ENCODE measurements at places on chromosomes 12 and 14.

DNA sequence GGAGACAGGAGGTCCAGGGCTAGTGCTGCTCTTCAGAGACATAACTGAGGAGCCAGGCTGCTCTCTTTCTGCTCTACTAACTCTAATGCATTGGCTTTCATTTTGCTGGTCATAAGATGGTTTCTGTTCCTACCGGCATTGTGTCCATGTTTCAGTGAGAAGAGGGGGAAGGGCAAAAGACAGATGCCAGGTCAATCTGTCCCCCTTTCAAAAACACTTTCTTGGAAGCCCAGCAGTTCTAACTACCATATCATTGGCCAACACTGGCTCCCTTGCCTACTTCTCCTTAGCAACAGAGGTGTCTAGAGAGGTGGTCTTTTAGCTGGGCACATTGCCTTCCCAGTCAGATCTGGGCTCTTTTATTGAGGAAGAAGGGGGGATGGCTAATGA, 63.9 kb downstream of the TGFB3 start:
- DNase-seq = no peak

DNA sequence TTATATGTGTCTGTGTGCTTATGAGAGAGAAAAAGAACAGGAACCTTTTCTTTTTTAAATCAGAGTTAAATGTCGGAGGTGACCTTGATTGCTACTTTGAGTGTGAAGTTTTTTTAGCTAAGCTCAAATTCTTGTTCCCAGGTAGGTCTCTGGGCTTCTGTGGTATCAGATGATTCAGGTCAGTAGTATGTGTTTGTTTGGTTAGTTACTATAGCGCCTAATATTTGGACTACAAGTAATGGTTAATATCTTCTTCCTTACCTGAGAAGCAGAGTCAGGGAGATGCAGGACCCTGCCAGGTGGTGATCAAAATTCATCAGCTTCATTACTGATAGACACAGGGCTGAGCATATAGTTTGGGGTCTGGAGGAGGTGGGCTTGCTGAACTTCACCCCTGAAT, 30.8 kb downstream of the ADCK1 start:
- no peak for DNase-seq

- no peak for DNase-seq
Observed at GRCh38 chr14:68669603-68670358, 123.1 kb downstream of the ZFP36L1 start.

DNA sequence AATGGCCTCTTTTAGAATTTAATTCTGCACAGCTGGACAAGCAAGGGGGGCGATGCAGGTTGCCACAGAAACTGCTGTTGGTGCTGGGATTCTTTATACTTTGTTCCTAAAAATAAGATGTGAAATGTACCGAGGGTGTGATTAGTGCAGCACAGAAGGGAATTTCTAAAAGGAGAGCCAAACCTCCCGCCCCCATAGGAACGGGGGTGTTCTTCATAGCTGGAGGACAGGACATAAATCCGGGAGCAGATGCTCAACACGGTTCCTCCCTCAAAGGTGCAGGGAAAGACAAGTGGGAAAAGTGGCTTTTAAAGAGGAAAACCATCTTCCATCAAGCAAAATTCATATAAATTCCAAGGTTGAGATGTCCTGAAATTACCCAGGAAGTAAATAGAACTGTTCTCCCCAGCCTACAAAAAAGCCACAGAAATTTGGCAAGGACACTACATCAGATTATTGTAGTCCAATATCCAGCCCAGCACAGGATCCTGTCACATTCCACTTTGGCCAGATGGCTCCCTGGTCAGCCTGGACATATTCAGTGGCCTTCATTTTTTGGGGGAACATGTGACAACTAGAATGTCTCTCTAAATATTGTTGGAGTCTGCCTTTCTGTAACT, 51.4 kb upstream of the TMX1 start:
- no peak for DNase-seq

DNA sequence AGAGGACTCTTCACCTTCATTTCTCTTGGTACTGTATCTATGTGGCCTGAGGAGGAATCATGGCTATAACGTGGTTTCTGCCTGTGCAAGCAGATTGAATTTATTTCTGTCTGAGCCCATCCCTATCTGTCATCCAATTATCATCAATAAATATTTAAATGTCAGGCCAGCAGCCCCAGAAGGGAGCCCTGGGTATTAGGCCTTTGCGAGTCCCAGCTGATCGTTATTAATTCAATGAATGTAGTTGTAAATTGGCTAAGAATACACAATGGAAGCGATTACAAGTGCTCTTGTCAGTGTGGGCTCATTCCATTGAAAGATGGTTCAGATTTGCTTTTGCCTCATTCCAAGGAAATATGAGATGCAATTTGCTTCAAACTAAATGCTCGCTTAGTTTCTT, 142.0 kb downstream of the KTN1 start:
- DNase-seq = no peak

GRCh38 chr14:64417771-64418125, 29.6 kb downstream of the MTHFD1 start:
- no peak for DNase-seq

GRCh38 chr12:132530447-132530846, 40.5 kb downstream of the FBRSL1 start:
- DNase-seq = no peak

DNA sequence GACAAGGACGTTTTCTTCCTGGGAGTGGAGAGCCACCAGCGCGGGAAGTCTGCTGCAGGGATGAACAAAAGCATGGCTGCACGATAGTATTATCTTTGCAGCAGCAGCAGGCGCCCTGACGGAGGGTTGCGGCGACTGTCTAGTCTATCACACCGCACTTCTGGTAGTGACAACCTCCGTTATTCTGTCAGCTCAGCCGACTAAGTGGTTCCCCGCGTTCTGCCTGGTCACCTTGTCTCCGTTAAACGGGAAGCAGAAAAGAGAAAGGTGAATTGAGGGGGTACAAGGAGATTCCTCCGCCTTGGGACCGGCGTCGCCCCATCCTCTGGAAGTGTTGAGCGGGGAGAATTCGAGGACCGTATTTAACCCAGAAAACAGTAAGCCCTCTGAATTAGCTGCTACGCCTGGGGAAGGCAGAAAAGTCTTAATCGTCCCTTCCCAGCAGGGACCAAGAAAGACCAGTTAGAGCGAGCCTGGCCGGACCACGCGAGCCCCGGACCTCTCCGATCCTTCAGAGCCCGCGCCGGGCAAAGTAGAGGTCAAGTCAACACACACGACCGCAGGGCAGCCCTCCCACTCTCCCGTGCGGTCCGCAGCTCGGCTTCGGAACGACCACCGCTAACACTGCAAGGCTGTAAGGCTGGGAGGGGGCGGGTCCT, 536 bp upstream of the DAAM1 start:
- DNase-seq = no peak

DNA sequence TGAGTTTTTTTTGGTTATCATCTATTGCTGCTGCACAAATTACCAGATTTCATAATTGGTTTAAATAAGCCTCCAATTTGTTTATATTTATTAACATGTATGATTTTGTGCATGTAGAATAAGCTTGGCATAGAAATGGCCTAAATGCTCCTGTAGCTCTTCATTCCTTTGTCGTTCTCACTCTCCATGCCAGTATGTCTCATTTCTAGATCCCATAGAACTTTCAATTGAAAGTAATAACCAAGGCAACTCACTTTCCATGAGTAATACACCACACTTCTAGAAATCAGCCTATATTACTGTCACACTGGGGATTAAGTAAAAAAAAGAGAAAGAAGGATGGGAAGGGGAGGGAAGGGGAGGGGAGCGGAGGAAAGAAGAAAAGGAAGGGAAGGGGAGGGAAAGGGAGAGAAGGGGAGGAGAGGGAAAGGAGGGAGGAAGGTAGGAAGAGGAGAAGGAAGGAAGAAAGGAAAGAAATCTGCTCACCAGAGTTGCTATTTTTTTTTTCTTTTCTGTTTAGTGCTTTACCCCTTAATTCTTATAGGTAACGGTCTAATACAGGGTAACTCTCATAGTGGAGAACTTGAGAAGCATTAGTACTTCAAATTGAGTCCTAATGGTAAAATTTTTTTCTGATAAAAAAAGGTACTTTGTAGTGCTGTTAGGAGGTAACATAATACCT, 45.6 kb downstream of the MDM2 start:
- DNase-seq = no peak

GRCh38 chr12:75703131-75703530, 191.7 kb upstream of the KRR1 start:
- no peak for DNase-seq

- DNase-seq = no peak
Observed at GRCh38 chr12:108806921-108807320, 50.5 kb downstream of the SSH1 start.

- DNase-seq = peak; percentile 39
Observed at GRCh38 chr14:74038020-74038859, 19.1 kb downstream of the BBOF1 start.

DNA sequence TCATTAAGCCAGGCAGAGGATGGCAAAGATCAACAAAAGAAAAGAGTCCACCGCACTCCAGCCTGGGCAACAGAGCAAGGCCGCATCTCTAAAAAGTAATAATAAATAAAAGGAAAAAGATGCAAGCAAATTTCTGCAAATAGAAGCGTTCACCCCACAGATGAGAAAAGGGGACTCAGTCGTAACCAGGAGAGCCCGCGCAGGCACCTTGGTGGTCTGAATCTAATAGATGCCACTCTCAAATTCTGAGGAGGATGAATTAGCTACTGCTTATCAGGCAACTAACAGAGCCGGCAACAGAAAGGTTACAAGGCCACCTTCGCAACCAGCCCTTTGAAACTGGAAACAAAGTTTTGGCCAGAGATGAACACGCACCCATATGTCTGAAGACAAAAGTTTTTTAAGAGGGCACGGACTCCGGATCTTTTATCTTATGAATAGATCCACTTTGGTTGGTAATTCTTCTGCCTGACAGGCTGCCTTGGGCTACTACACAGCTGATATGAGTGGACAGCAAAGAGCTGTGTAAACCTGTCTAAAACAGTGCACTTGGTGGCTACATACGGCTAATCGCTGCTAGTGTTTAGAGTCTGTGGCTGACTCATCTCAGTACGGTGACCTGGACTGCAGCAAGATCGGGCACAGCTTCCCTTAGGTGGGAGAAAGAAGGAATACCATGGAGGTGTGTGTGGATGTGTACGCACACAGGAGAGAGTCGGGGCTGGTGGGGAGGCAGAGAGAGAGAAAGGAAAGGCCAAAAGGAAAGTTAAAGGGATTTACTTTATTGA, 32.9 kb upstream of the TTC7B start:
- DNase-seq = no peak

GRCh38 chr12:95054206-95054605, 19.2 kb downstream of the NR2C1 start:
- DNase-seq = no peak

DNA sequence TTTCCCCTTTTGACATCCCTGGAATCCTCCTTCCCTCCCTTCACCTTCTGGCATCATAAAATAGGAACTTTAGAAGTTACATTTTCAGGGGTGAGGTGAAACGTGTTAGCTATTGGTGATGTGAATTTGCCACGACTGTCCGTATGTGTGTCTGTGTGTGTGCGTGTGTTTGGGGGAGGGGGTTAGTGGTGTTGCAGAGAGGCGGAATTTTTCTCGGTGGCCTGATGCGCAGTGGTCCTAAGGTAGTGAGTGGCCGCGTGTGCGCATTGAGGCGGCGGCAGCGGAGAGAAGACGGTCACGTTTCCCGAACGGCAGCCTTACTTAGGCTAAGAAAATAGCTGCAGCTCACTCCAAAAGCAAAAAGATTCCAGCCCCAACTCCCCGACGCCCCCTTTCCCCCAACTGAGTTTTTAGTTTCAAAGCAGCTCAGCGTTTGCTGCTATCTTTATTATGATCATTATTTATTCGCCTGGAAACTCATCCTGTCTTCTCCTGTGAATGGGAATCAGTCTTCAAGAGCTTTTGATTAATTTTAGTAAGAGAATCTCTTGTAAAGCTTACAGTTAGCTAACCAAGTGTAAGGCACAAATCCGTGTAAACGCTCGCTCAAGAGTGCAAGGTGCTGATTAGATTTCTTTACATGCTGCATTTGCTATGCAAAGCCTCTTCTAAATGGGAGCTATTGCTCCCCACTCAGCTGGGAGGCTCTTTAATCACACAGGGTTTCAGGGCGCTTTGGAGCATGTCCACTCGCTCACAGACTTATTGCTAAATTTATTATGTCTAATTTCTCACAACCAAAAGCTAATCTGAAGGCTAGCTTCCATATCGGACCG, 4.7 kb downstream of the FLRT2 start:
- DNase-seq = no peak

- no peak for DNase-seq
Observed at GRCh38 chr14:92563765-92564285, 50.2 kb downstream of the RIN3 start.

- DNase-seq = peak; percentile 38
Observed at GRCh38 chr14:75301666-75302325, 23.2 kb downstream of the FOS start.

DNA sequence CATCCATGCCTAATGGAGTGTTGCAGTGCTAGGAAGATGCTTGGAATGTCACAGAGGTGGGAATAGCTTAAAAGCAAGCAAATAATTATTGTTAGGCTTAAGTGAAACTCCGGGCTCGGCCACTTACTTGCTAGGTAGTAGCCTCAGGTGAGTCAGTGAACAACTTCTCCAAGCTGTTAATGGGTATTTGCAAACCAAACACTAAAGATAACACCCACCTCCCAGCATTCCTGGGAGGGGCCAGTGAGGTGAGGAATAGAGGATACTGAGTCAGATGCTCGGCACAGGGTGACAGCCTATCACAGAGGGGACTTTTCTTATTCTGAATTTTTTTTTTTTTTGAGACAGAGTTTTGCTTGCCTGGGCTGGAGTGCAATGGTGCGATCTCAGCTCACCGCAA, 151.2 kb upstream of the RFLNA start:
- no peak for DNase-seq

DNA sequence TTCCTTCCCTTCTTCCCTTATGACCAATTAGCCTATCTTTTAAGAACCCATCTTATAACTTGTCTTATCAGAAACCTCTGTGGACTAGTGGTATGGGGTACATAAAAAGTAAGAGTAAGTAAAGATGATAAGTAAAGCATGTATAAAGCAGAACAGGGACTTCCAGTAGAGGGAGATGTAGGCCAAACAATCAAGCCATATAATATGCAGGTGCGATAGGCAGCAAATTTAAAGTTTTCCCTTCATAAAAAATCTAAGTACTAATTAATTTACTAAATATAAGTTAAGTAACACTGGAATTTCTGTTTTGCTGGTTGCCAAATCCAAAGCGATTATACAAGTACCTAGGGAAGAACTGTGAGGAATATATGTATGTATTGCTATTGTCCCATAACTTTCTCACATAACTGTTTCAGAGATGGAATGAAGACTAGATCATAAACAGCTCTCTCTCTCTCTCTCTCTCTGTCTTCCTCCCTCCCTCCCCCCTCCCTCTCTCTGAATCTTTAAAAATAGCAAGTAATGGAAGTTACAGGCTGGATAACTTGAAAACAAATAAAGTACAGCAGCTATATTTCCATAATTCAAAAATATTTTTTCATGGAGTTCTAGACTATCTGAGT, 25.7 kb downstream of the METTL25 start:
- DNase-seq = peak; percentile 25

GRCh38 chr14:64928239-64929013, 14.1 kb downstream of the GPX2 start:
- DNase-seq = no peak

DNA sequence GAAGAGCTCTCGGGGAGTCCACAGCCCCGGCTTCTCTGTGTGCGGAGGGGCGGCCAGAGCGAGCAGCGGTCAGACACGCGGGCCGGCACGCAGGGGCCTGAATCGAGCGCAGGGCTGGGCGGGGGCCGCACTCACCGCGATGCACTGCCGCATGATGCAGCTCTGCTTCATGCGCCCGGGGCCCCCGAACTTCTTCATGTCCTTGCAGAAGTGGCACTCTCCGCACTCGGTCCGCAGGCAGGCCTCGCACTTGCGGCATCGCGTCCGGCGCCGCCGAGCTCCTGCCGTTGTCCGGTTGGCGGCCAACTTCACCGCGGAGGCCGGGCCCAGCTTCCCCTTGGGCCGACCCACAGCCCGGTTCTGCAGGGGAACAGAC, 53.1 kb downstream of the RNF34 start:
- DNase-seq = no peak

All from brain microvascular endothelial cell (primary cell).